ENCODE measurements at places on chromosomes 6 and 20.

DNA sequence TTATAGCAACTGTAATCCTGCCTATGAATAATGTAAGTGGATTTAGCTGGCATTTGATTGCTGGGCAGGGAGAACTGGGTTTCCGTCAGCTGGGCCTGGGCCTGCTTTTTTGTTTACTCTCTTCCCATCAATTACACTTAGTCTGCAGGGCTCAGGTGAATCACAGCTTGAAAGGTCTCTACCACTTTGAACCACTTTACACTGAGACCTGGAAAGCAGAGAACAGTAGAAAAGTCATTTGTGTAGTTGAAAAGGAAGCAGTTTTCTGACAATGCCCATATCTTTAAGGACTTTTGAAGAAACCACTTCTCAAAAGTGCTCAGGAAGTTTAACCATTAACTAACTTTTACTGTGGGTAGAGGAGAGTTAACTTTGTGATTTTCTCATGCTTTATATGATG is 315.4 kb upstream of the SASH1 start:
- DNase-seq: no peak

DNA sequence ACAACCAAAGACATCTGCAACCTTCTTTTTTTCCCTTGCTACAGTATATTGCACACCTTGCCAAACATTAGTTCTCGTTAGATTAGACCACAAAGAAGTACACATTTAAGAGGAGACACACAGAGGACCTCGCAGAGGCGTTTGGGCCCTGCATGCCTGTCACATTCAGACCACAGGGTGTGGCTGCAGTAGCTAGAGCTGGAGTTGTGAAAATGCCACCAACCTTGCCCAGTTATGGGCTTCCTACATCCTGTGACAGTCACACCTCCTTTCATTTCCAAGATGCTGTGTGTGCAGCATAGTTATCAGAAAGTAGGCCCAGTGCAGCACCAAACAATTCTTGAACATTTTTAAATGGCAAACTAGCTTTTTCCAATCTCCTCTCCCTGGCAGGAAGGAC is 2.4 kb downstream of the SYNE1 start:
- no peak for DNase-seq

GRCh38 chr6:583116-583515 is 73.8 kb downstream of the HUS1B start:
- DNase-seq: no peak

GRCh38 chr6:153436351-153436750 is 305.3 kb upstream of the RGS17 start:
- DNase-seq: no peak

DNA sequence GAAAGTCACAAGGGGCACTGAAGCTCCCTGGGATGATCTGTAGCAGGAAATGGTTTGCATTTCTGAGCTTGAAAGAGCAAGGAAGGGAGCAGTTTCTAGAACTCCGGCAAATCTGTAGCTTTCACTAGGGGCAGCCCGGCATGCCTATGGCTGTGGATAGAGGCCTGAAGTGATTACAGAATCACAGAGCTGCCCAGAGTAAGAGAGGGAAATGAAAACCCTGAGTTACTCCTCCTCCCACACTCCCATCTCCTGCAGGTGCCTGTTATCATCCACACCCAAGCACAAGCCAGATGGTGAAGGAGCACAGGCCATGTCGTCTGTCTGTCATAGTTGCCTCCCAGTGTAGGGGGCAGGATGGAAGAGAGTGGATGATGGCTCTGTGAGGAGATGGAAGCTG is 37.1 kb downstream of the HLA-F start:
- DNase-seq: no peak

DNA sequence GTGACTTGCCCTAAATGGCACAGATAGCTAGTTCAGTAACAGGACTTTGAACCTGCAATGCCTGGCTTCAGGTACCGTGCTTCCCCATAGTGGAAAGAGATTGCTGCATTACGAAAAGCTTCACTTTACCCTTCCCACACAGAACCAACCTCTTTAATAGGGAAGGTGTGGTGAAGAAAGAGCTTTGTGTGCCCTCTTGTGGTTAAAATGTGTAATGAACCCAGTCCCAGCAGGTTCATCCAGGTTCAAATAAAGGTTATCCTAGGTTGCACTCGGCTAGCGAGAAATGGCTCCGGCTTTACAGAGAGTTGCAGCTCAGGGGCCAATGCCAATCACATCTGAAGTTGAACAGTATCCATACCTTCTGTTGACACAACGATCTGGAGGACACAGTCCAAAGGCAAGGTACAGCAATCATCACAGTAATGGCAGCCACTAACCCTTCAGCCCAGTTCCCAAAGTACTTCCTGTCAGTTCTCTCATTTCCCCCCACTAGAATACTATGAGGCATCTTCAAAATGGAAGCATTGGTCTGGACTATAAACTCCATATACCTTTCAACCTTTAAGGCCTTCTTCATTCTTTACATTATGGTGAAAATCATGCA is 3.0 kb downstream of the DEFB115 start:
- no peak for DNase-seq

- DNase-seq: peak; percentile 56
These were observed 528.9 kb downstream of the MAFB start for GRCh38 chr20:40160097-40160550.

DNA sequence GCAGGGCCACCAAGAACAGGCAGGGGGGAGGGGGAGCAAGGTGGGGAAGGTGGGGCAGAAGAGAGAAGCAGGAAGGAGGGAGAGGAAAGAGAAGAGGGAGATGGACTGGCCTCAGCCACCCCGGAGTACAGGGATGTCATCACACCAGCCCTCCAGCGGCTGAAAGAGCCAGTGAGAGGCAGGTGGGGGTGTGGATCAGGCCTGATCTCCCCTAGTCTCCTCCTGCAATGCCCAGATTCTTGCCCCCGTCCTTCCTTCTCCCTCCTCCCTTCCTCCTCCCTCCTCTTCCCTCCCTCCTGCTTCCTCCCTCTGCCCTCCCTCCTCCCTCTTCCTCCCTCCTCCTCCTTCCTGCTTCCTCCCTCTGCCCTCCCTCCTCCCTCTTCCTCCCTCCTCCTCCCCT is 61.5 kb downstream of the YTHDF1 start:
- no peak for DNase-seq

GRCh38 chr6:16493112-16493511 is 254.7 kb downstream of the GMPR start:
- no peak for DNase-seq

- DNase-seq: no peak
These were observed 85.4 kb upstream of the FOXQ1 start for GRCh38 chr6:1226277-1227099.

GRCh38 chr6:137033828-137034227 is 10.9 kb downstream of the IL20RA start:
- no peak for DNase-seq

DNA sequence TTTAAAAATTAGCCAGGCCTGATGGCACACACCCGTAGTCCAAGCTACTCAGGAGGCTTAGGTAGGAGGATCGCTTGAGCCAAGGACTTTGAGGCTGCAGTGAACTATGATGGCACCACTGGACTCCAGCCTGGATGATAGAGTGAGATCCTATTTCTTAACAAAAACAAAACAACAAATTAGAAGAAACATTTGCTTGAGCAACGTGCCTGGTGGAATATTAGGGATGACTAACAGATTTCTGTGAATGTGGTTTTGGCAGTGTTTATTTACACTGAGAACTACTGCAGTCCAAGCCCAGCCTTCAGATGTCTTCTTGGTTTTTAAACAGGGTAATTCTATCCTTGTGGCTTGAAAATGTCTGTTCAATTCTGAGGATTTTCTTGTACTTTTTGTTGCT is 9.2 kb downstream of the PPP1R3G start:
- DNase-seq: no peak

- no peak for DNase-seq
These were observed 49.7 kb upstream of the TGM3 start for GRCh38 chr20:2246069-2246491.

DNA sequence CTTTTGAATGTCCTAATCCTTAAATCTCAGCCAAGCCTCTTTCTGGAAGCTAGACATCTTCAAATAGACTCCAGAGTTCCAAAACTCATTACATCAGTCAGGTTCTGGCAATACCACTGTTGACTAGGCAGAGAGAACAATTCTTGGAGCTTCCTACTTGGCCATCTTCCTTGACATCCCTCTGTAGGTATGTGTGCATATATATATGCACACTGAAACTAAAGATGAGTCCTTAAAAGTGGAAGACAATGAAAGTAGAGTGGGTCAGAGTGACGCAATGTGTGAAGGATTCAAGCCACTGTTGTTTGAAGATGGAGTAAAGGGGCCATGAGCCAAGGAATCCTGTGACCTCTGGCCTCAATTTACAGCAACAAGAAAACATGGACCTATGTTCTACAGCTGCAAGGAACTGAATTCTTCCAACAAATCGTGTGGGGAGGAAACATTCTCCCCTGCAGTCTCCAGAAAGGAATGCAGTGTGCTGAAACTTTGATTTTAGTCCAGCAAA is 18.7 kb upstream of the DUSP22 start:
- no peak for DNase-seq

DNA sequence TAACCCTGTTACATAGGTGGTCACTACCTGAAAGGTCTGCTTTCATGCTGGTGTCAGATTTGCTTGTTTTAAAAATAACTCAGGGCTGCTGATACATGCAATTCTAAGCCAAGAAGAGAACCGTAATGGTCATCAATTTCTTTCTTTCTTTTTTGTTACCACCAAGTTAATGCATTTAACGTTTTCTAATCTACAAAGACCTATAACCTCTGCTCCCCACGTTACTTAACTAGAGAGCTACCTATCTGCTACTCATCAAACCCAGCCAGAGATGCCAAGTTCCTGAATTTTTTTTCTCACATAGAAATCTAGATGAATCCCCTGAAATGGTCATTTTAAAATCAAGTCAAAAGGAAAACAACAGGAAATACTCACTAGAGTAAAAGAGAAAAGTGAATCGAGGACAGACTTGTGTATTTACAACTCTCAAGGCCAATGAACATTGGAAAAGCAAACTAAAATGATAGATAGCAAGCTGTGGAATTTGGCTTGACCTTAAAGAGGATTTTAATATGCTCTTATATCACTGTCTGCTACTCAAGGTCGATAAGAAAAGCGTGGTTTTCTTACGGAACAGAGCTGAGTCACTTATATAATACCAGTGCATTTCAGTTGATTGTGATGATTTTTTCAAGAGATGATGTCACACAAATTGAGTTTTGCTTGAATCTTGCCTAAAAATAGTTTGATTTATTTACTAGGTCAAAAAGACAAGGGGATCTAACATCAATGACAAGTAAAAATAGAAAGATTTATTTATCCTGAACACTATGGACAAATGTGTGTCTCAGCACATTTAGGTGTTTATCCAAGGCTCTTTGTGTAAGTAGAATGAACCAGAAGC is 67.9 kb downstream of the SGK1 start:
- no peak for DNase-seq

DNA sequence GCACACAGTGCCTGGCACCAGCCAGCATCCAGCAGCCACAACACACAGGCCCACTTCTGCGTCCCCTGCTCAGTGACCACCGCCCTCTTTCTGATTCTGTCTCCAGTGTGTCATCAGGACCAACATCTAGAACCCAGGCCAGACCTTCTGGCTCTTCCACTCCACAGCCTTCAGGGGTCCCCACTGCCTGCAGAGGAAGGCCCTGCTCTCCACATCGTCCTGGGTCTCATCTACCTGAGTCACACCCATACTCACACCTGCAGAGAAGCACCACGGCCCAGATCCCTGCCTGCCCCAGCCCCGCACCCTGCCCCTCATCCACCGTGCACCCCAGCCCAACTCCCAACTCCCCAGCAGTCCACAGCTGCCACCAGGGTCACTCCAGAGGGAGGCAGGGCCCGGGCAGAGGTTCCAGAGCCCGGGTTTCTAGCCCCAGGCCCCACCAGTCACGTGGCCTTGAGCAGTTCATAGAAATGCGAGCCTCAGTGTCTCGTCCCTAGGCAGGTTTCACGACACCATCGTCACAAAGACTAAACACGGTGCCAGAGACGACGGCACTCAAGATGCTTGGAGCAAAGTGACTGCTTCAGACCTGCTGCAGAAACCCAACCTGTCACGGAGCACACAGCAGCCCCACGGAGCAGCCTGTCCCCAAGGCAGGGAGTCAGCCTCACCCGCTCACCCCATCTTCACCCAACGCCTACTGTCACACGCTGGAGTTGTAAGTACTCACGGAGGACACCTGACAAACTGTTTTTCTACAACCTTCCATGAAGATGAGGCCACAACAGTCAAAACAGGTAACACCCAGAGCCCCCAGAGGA is 16.1 kb downstream of the TAF4 start:
- DNase-seq: no peak

GRCh38 chr20:5168651-5169396 is 42.0 kb downstream of the CDS2 start:
- no peak for DNase-seq

DNA sequence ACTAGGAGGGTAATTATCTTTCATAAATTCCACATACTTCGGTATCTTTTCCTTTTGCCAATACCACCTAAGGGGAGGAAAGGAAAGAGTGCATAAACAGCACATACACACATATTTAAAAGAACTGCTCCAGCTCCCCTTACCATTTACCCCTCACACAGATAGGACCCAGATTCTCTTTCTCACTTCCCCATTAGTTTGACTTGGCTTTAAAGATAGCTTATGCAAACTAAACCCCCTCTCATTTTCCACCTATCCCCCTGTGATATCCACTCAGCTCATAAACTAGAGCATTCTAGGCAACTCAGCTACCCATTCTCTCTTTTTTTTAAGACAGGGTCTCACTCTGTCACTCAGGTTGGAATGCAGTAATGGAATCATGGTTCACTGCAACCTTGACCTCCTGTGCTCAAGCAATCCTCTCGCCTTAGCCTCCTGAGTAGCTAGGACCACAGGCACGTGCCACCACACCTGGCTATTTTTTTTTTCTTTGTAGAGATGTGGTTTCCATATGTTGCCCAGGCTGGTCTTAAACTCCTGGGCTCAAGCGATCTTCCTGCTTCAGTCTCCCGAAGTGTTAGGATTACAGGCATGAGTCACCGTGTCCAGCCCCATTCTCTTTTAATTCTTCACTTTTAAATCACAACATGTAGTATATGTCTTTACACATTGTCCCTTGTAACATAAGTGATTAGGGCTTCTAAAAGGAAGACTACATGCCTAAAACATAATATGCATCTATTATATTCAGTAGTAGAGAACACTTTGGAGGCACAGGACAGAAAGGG is 4.0 kb downstream of the FUCA2 start:
- DNase-seq: no peak

DNA sequence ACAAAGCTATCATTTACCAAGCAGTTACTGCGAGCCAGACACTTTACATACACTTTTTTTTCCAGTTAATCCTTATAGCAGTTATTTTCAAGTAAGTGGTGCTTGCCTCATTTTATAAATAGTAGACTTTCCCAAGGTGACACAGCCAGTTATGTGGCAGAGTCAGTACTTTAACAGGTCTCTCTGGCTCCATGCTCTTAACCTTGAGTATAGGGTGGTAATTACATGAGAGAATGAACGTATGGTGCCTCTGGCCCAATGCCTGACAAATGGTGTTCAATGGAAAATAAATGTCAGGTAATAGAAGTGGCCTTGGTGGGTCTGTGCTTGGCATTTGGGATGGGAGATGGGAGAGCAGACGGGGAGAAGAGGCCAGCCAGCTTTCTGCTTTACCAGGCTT is 316.3 kb downstream of the SLC35F1 start:
- DNase-seq: no peak

GRCh38 chr6:25804804-25805203 is 27.0 kb downstream of the SLC17A1 start:
- DNase-seq: no peak

Measured in iPS DF 19.7 (cell line).